Endodermal cell (in vitro differentiated cells): ENCODE measurements at places on chromosomes 1 and 21. TPM values are rescaled to one million over a fixed set of nuclear protein-coding genes. Genes with fewer than 3 reads are reported as not detected.

Gene KCNJ9
- total RNA-seq = not detected in 2 replicates

- no peak overlapping the region for H3K27ac ChIP-seq
- DNase-seq = no peak
- no peaks in the 10 kb centered on the region for H3K4me1 ChIP-seq
These were observed 179.2 kb upstream of the FMN2 start for GRCh38 chr1:239912471-239912870.

DNA sequence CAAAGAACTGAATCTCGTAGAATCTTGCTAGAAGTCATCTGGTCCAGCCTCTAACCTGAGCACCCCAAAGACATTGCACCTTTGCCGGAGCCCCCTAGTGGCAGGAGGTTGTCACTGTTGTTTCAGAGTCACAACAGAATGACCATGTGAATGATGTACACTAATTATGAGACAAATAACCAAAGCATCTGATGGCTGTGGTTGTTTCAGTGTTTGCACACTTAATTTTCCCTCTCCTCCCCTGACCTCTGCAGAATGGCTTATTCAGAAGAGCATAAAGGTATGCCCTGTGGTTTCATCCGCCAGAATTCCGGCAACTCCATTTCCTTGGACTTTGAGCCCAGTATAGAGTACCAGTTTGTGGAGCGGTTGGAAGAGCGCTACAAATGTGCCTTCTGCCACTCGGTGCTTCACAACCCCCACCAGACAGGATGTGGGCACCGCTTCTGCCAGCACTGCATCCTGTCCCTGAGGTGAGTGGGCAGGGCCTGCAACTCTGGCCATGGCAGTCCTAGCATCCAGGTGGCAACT is 26.4 kb downstream of the TRAF5 start:
- peaks cover 63% of the 10 kb centered on the region for H3K36me3 ChIP-seq
- no peaks in the 10 kb centered on the region for H3K27me3 ChIP-seq
- H3K4me1 ChIP-seq = no peaks in the 10 kb centered on the region

Gene FCRL4
- total RNA-seq = not detected in 3 replicates

Gene BACE2
- 9.1 to 14.3 TPM (median 9.9 TPM) in 3 replicates for total RNA-seq

GRCh38 chr21:27221077-27221476 is 254.2 kb upstream of the ADAMTS5 start:
- no peak for DNase-seq
- H3K4me3 ChIP-seq = no peak overlapping the region
- no peak overlapping the region for H3K27ac ChIP-seq

Gene TMPRSS2
- total RNA-seq = 4.3 to 17.6 TPM (median 17.6 TPM) in 3 replicates

Gene SPOCD1
- total RNA-seq = 2.8 to 3.4 TPM (median 3.1 TPM) in 3 replicates

DNA sequence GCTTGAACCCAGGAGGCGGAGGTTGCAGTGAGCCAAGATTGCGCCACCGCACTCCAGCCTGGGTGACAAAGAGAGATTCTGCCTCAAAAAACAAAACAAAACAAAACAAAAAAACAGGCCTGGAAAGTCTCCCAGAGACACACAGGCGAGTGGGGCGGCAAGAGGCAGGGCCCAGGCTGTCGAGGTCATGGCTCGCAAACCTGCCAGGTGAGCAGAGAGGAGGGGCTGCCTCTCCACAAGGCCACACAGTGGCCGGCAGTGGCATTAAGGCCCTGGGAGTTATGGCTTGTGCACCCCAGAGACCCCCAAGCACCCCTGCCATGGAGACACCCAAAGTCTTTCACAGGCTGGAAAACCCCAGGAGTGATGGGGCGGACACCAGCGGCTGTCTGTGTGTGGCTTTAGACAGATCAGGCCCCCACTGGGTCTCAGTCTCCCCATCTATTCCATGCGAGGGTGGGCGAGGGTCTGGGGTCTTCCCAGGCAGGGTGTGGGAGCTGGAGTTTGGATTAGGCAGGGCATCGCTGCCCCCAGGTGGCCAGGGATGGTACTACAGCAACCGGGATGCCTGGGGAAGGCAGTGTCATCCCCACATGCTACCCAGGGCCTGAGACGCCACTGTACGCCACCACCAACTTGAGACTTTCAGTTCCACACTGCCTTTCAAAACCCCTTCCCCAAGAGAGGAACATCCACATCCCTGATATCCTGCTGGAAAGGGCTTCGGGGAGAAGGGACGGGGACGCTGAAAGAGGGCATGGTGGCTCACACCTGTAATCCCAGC is 7.3 kb upstream of the CTRC start:
- no peak overlapping the region for H3K4me3 ChIP-seq
- H3K36me3 ChIP-seq = peaks cover 7% of the 10 kb centered on the region
- H3K4me1 ChIP-seq = no peaks in the 10 kb centered on the region
- DNase-seq = peak; percentile 97
- H3K27me3 ChIP-seq = no peaks in the 10 kb centered on the region

- DNase-seq = no peak
- no peaks in the 10 kb centered on the region for H3K4me1 ChIP-seq
- no peaks in the 10 kb centered on the region for H3K27me3 ChIP-seq
- H3K27ac ChIP-seq = no peak overlapping the region
These were observed 301.8 kb downstream of the BRINP2 start for GRCh38 chr1:177472567-177472966.

Gene OR2T11
- total RNA-seq = not detected in 3 replicates

DNA sequence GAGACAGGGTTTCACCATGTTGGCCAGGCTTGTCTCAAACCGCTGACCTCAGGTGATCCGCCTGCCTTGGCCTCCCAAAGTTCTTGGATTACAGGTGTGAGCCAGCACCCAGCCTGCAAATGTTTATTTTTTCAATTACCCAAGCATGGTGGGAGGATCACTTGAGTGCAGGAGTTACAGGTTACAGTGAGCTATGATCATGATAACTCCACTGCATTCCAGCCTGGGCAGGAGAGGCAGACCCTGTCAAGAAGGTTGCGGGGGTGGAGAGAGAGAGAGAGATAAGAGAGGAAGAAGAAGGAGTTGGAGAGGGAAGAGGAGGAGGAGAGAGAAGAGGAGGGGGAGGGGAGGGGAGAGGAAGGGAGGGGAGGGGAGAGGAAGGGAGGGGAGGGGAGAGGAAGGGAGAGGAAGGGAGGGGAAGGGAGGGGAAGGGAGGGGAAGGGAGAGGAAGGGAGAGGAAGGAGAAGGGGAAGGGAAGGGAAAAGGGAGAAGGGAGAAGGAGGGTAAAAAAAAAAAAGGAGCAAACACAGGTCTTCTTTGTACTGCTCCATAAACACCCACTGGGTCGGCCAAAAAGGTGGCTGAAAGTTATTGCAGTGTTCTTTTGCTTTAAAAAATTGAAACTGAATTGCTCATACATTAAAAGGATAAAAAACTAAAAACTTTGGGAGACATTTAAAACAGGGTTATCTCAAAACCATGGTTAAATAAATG is 5.8 kb upstream of the SLC9C2 start:
- H3K27ac ChIP-seq = no peak overlapping the region
- no peaks in the 10 kb centered on the region for H3K4me1 ChIP-seq

Gene FCGR2B
- total RNA-seq = not detected in 3 replicates

Gene ASCL5
- total RNA-seq = 0.56 to 1.2 TPM (median 1.2 TPM) in 3 replicates

GRCh38 chr1:201766131-201766866 is 62.7 kb upstream of the IPO9 start:
- H3K4me1 ChIP-seq = peaks cover 9% of the 10 kb centered on the region
- no peak for DNase-seq
- no peak overlapping the region for H3K27ac ChIP-seq
- H3K27me3 ChIP-seq = no peaks in the 10 kb centered on the region
- H3K4me3 ChIP-seq = no peak overlapping the region
- no peaks in the 10 kb centered on the region for H3K36me3 ChIP-seq

GRCh38 chr21:41808094-41808493 is 41.2 kb upstream of the RIPK4 start:
- no peak overlapping the region for H3K4me3 ChIP-seq
- DNase-seq = no peak
- H3K36me3 ChIP-seq = peaks cover 13% of the 10 kb centered on the region
- no peaks in the 10 kb centered on the region for H3K27me3 ChIP-seq

Gene LCE6A
- total RNA-seq = not detected in 3 replicates

DNA sequence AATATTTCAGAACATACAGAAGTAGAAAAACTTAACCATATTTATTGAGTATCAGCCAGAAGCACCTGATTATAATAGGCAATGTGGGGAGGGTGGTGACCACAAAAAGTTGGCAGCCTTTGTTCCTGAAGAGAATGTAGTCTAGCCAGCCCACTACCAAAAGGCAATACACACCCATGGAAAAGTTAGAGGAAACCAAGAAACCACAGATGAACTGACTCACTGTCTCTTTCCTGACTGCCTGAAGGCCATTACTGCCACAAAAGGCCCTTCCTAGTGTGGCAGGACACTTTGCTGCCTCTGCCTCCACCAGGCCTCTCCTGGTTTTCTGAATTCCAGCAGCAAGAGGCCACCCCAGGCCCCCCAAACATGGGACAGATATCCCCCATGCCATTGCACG is 14.6 kb upstream of the PROX1 start:
- no peak overlapping the region for H3K27ac ChIP-seq
- no peak overlapping the region for H3K4me3 ChIP-seq
- no peaks in the 10 kb centered on the region for H3K4me1 ChIP-seq
- no peak for DNase-seq

Gene CASZ1
- 4.0 and 5.9 TPM in 2 replicates for total RNA-seq

DNA sequence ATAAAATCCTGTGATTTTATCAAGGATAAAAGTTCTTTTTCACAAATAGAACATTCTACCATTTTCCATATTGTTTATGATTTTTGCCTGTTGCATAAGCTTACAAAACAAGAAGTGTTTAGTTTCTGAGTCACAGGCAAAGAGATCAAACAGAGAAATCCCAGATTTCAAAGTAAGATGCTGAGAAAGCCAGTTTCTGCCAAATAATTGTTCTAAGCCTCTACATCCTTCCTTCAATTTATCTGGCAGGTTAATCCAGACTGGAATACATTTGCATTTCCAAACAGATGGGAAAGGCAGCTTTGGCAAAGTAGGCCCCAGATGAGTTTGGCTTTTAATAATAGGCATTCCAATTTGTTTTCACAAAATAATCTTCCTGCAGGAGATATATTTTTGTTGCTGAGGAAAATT is 2.5 kb downstream of the SLC1A7 start:
- no peak for DNase-seq
- no peaks in the 10 kb centered on the region for H3K27me3 ChIP-seq
- no peak overlapping the region for H3K4me3 ChIP-seq
- no peak overlapping the region for H3K27ac ChIP-seq

DNA sequence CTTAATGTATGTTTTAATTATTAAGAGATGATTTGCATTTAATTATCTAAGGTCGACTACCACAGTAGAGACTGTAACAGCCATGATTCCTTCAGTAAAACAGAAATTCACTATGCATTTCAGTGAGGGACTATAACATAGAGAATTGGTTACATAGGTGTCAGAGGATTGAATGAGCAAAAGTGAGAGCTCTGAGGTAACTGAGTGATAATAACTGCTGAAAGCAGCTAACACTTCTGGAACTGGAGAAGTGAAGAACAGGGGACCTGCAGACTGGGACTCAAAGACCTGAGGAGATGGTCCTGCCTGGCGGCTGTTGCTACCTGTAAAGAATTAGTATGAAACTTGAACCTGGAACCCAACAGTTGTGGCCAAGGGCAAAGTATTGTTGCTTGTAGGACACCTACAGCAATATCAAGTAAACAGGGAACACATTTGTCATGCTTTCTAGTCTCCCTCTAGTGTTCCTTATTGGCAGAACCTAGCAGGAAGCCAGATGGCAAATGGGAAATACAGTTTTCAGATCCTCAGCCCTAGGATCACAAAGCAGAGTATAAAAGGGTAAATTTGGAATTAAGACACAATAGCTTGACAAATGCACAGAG is 110.6 kb downstream of the HS2ST1 start:
- peak; percentile 62 for DNase-seq
- no peak overlapping the region for H3K27ac ChIP-seq
- no peak overlapping the region for H3K4me3 ChIP-seq
- H3K4me1 ChIP-seq = peaks cover 3% of the 10 kb centered on the region
- H3K36me3 ChIP-seq = no peaks in the 10 kb centered on the region

- peak overlapping the region; percentile 76 for H3K4me3 ChIP-seq
- H3K27me3 ChIP-seq = no peaks in the 10 kb centered on the region
- no peak overlapping the region for H3K27ac ChIP-seq
- peak; percentile 74 for DNase-seq
- no peaks in the 10 kb centered on the region for H3K36me3 ChIP-seq
- H3K4me1 ChIP-seq = no peaks in the 10 kb centered on the region
These were observed 30.3 kb upstream of the CBR3 start for GRCh38 chr21:36104317-36105300.

- no peaks in the 10 kb centered on the region for H3K27me3 ChIP-seq
- no peak overlapping the region for H3K27ac ChIP-seq
- DNase-seq = no peak
- no peak overlapping the region for H3K4me3 ChIP-seq
- no peaks in the 10 kb centered on the region for H3K4me1 ChIP-seq
- H3K36me3 ChIP-seq = no peaks in the 10 kb centered on the region
These were observed 113.0 kb upstream of the NR5A2 start for GRCh38 chr1:199914546-199914945.

DNA sequence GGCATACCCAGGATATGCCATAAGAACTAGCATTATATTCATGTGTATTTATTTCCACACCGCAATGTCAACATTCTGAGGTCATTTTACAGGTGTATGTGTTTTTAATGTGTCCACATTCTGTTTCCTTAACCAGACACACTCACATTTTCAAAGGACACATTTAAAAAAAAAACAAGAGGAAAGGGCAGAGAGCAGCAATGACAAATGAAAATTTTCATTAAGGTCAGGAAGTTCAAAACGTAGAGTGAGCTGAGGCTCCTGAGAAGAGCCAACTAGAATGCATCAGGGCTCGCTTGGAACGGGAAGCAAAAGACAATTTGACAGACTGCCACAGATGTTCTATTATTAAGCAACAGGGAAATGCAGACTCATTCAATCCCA is 4.8 kb upstream of the GNPAT start:
- DNase-seq = no peak
- peaks cover 6% of the 10 kb centered on the region for H3K4me1 ChIP-seq
- no peak overlapping the region for H3K4me3 ChIP-seq
- H3K36me3 ChIP-seq = peaks cover 30% of the 10 kb centered on the region
- no peak overlapping the region for H3K27ac ChIP-seq

GRCh38 chr1:1358433-1359271 is at the start of gene MXRA8:
Gene MXRA8 (minus strand): TSS chr1:1358555. CDS start chr1:1358504, 51 bp downstream.
- peak within 1 kb of the TSS; percentile 81 for H3K4me3 ChIP-seq
- H3K27me3 ChIP-seq = no peaks in the 10 kb centered on the region
- H3K27ac ChIP-seq = peak within 1 kb of the TSS; percentile 94
- peaks cover 3% of the 10 kb centered on the region for H3K4me1 ChIP-seq
- peak; percentile 79 for DNase-seq

DNA sequence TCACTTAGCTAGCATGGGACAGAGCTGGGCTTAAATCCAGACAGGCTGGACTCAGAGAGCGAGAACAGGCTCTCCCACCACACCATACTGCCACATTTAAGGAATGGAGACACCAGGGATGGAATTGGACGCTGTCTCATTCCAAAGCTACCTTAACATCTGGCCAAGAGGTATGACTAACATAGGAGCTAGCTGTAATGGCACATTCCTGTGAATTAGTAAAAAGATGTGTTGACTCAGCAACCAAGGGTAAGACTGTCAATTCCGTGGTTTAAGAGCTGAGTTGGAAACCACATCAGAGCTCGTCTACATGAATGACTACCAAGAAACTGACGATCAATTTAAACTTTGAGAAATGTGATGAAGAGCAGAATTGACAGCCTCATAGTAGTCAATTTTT is 8.3 kb upstream of the TNFRSF9 start:
- DNase-seq = no peak
- H3K4me1 ChIP-seq = no peaks in the 10 kb centered on the region
- peaks cover under 1% of the 10 kb centered on the region for H3K27me3 ChIP-seq
- H3K27ac ChIP-seq = no peak overlapping the region
- no peak overlapping the region for H3K4me3 ChIP-seq
